SJSA1 (cell line): ENCODE measurements at places on chromosomes 13 and 19. TPM values are rescaled to one million over a fixed set of nuclear protein-coding genes. Genes with fewer than 3 reads are reported as not detected.

The CYP4F12 gene
- total RNA-seq = not detected in 2 replicates

The ERICH4 gene
- not detected in 2 replicates for total RNA-seq

The VAV1 gene
- not detected in 2 replicates for total RNA-seq

The ZNF763 gene
- 0.18 TPM in 1 of 2 replicates, not detected in the other for total RNA-seq

The RNF225 gene
- 0.53 TPM in 1 of 2 replicates, not detected in the other for total RNA-seq

The B3GNT3 gene
- not detected in 2 replicates for total RNA-seq

DNA sequence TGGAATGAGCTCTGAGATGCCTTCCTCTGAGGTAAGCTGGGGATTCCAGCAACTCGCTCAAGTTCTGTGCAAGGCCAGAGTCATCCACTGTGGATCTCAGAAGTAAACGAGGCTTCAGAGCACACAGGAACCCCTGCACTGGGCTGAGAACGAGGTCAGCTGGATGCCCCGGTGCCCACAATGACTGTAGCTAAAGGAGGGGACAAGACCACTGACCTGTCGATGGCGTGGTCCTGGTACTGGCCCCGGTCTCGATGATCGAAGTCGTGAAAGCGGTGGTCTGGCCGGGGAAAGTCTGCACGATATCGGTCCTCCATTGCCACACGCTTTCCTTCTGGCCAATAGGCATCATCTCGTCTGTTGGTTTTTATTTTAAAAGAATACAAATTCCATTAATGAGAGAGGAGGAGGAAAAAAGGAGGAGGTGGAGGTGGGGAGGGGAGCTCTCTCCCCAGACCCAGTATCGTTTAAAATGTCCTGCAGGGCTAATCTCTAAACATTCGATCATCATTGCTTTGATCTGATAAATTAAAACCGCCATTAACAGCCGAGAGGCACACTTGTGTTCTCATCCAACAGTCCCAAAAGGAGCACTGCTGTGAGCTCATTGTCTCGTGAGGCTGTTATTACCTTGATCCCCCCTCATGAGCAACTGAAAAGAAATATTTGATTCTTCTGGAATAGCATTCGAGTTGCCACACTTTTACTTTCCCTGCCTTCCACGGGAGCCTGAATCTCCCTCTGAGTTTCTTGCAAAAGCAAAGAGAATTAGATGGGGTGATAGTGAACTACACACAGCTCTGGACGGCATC, 25.0 kb upstream of the TINCR start:
- no peak for DNase-seq
- peaks cover 99% of the 10 kb centered on the region for H3K36me3 ChIP-seq
- no peaks in the 10 kb centered on the region for H3K27me3 ChIP-seq
- no peak overlapping the region for H3K27ac ChIP-seq

GRCh38 chr13:99949679-99950413, 21.7 kb downstream of the ZIC5 start:
- no peak overlapping the region for H3K27ac ChIP-seq
- H3K4me1 ChIP-seq = no peaks in the 10 kb centered on the region
- DNase-seq = no peak
- peaks cover 99% of the 10 kb centered on the region for H3K27me3 ChIP-seq

DNA sequence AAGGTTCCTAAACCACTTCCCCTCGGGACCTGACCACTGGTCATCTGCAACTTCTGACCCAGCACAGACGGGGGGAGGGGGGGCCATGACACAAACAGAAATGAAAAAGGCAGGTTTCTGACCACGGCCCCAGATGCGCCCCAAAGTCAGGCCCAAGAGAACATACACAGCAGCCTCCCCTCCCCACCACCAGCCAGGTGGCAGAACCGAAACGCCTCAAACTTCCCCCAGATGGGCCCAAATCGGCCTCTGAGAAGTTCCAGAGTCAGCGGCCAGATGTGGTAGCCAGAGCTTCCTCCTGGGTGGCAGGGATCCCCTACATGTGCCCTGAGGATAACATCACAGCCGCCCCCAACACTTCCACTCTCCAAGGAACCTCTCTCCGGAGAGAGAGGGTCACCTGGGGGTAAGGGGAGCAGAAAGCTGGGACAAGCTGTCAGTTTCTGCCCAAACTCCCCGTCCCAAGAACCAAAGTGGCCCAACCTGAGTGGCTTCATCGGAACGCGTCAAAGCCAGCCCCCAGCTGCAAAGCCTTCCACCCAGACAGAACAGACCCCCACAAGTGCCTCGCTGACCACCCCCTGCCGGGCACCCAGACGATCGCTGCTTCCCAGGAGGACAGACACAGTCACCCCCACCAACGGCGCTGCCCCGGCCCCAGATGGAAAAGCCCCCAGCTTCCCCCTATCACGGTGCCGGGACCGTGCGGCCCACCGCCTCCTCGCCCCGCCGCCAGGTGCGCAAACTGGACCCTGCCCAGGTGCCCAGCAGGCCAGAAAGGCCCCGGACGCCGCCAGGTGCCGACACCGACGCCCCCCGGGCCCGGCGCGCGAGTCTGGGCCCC, 800 bp downstream of the ELL start:
- H3K4me3 ChIP-seq = peak overlapping the region; percentile 92
- no peaks in the 10 kb centered on the region for H3K27me3 ChIP-seq
- peaks cover 19% of the 10 kb centered on the region for H3K4me1 ChIP-seq

- no peaks in the 10 kb centered on the region for H3K4me1 ChIP-seq
- no peak overlapping the region for H3K4me3 ChIP-seq
- DNase-seq = no peak
- H3K27ac ChIP-seq = no peak overlapping the region
These were observed 3.1 kb upstream of the KLK1 start for GRCh38 chr19:50826492-50827240.

GRCh38 chr13:46181840-46182490, at the start of gene LCP1:
LCP1 (minus strand) TSS chr13:46182177; CDS start chr13:46159662, 22,515 bp downstream.
- peak within 1 kb of the TSS; percentile 37 for H3K4me3 ChIP-seq
- DNase-seq = no peak
- H3K27ac ChIP-seq = no peak within 1 kb of the TSS
- H3K27me3 ChIP-seq = no peaks in the 10 kb centered on the region
- H3K4me1 ChIP-seq = 0 out of 2 replicates have a peak, but pooled peaks cover 3% of the 10 kb centered on the region
- no peaks in the 10 kb centered on the region for H3K36me3 ChIP-seq

DNA sequence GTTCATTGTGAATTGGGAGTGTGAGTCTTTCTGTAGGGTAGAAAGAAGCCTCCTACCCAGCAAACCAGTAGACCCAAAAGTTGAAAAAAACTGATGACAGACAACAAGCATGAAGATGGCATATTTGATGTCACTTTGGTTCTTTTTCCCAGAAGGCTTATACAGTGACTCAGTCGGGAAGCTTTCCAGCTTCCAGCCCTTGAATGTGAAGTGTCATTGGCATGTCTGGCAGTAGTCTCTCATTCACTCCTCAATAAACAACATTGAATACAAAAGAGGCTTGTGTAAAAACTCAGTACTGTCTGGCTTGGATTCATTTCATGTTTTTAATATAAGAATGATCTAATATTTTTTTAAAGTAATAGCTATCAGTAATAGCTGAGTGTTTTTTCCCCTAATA, 68.7 kb downstream of the IPO5 start:
- peaks cover 69% of the 10 kb centered on the region for H3K36me3 ChIP-seq
- H3K4me3 ChIP-seq = no peak overlapping the region
- H3K27ac ChIP-seq = no peak overlapping the region
- H3K4me1 ChIP-seq = peaks cover 12% of the 10 kb centered on the region

- no peaks in the 10 kb centered on the region for H3K27me3 ChIP-seq
- peaks cover 4% of the 10 kb centered on the region for H3K36me3 ChIP-seq
- H3K27ac ChIP-seq = no peak overlapping the region
- no peak overlapping the region for H3K4me3 ChIP-seq
These were observed 16.3 kb upstream of the GPR183 start for GRCh38 chr13:99323488-99323887.

GRCh38 chr19:13093407-13094105, 9.1 kb downstream of the LYL1 start:
- H3K4me1 ChIP-seq = no peaks in the 10 kb centered on the region
- peaks cover 5% of the 10 kb centered on the region; the same call in 1 of the 2 replicates for H3K36me3 ChIP-seq
- peak; percentile 69 for DNase-seq
- H3K4me3 ChIP-seq = no peak overlapping the region

DNA sequence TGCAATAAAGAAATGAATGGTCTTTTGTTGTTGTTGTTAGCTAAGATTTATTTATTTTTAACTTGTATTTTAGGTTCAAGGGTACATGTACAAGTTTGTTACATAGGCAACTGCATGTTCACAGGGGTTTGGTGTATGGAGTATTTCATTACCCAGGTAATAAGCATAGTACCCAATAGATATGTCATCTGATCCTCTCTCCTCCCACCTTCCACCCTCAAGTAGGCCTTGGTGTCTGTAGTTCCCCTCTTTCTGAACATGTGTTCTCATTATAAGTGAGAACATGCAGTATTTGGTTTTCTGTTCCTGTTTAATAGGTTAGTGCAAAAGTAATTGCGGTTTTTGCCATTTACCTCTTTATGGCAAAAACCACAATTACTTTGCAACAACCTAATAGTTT, 554.1 kb downstream of the TBC1D4 start:
- no peak overlapping the region for H3K4me3 ChIP-seq
- H3K27ac ChIP-seq = no peak overlapping the region
- no peaks in the 10 kb centered on the region for H3K36me3 ChIP-seq

DNA sequence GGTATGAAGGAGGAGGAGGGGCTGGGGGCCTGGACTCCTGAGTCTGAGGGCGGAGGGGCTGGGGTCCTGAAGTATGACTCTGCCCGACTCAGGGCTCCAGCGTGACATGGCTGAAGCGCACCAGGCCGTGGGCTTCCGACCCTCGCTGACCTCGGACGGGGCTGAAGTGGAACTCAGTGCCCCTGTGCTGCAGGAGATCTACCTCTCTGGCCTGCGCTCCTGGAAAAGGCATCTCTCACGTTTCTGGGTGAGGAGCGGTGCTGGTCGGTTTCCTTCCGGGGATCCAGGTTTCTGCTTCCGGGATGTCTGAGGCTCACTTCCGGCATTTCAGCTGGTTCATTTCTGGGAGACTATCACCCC, 1.2 kb downstream of the CPT1C start:
- H3K4me3 ChIP-seq = no peak overlapping the region
- DNase-seq = no peak
- peaks cover 15% of the 10 kb centered on the region for H3K36me3 ChIP-seq
- H3K27me3 ChIP-seq = peaks cover 9% of the 10 kb centered on the region; the same call in 1 of the 2 replicates

DNA sequence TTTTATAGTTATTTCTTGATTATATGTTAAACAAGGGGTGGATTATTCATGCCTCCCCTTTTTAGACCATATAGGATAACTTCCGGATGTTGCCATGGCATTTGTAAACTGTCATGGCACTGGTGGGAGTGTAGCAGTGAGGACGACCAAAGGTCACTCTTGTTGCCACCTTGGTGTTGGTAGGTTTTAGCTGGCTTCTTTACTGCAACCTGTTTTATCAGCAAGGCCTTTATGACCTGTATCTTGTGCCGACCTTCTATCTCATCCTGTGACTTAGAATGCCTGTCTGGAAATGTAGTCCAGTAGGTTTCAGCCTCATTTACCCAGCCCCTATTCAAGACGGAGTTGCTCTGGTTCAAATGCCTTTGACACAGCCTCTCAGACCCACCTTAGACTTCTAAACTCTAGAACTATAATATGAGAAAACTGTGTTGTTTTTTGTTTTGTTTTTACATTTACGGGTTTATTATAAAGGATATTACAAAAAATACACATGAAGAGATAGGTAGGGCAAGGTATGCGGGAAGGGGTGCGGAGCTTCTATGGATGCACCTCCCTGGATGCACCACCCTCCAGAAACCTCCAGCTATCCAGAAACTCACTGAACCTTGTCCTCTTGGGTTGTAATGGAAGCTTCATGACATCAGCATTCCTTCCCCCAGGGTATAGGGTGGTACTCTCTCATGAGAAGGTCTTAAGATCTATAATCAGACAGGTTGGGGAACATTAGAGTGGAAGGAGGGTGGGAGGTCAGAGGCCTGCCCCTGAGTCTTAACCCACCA, 15.8 kb upstream of the SPRYD7 start:
- no peak overlapping the region for H3K27ac ChIP-seq
- no peak for DNase-seq
- no peaks in the 10 kb centered on the region for H3K27me3 ChIP-seq
- H3K4me1 ChIP-seq = no peaks in the 10 kb centered on the region
- no peaks in the 10 kb centered on the region for H3K36me3 ChIP-seq

- H3K4me1 ChIP-seq = no peaks in the 10 kb centered on the region
- H3K4me3 ChIP-seq = no peak overlapping the region
- DNase-seq = peak; percentile 67
- H3K36me3 ChIP-seq = no peaks in the 10 kb centered on the region
- H3K27ac ChIP-seq = no peak overlapping the region
- peaks cover 11% of the 10 kb centered on the region; the same call in 1 of the 2 replicates for H3K27me3 ChIP-seq
These were observed 1.5 kb upstream of the CEACAM5 start for GRCh38 chr19:41706741-41707501.

DNA sequence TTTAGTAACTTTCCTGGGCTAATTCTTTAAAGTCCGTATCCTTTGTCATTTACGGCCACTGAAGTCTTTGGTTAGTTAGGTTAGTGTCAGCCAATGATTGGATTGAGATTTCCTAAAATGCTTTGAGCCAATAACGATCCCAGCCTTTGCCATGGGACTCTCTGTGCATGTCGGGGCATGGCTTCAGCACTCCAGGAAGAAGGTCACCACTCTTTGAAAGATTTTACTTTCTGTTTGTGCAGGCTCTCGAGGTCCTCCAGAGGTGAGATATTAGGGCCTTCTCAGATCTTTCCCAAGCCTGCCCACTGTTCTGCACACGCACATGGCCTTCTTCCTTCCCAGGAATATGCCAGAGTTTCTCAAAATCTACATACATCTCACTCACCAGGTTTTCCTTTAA, 153.7 kb upstream of the ARGLU1 start:
- H3K4me3 ChIP-seq = no peak overlapping the region
- H3K36me3 ChIP-seq = no peaks in the 10 kb centered on the region
- no peak overlapping the region for H3K27ac ChIP-seq
- DNase-seq = no peak
- H3K4me1 ChIP-seq = no peaks in the 10 kb centered on the region
- peaks cover 3% of the 10 kb centered on the region; the same call in 1 of the 2 replicates for H3K27me3 ChIP-seq

DNA sequence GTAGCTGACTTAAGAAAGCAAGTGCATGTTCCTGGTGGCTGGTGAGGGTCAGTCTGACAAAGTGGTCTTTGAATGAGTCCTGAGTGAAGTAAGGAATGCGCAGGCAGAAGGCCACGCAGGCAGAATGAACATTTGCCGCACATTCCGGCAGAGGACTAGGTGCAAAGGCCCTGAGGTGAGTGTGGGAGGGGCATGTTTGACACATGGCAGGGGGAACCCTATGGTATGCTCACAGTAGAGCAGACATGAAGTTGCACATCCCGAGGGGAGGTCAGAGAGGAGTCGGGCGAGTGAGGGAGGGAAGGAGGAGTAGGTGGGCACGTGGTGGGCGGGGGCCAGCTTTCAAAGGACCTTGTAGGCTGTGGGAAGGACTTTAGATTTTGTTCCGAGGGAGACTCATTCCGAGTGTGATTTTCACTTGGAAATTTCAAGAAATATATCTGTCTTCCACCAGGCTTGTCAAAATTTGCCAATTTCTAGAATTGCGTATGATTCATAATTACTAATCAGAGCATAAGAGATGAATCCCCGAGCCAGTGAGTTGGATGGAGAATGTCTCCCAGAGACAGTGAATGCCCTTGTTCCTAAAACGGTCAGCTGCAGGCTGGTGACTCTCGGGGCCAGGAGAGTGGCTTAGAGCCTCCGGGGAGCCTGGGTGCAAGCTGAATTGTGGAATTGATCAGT, 40.3 kb downstream of the ERICH6B start:
- H3K36me3 ChIP-seq = no peaks in the 10 kb centered on the region
- H3K4me1 ChIP-seq = no peaks in the 10 kb centered on the region
- H3K27ac ChIP-seq = no peak overlapping the region
